NCI-H2029 treated with DMSO at 0.1 percent for 48 hours (cell line): ENCODE measurements at places on chromosomes 1 and 21.

GRCh38 chr1:157798211-157798610 lies 21.3 kb upstream of the FCRL2 start:
- no peak for DNase-seq

DNA sequence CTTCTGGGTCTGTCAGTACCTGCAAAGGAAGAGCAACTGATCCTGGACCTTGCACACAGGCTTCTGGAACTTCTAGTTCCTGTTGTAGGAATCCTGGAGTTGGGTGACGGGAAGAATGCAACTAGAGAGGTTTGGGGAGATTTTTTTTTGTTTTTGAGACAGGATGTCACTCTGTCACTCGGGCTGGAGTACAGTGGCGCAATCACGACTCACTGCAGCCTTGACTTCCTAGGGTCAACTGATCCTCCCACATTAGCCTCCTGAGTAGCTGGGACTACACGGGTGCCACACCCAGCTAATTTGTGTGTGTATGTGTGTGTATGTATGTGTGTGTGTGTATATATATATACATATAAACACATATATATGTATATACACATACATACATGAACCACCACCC lies 18.8 kb downstream of the ENTREP3 start:
- DNase-seq: no peak

DNA sequence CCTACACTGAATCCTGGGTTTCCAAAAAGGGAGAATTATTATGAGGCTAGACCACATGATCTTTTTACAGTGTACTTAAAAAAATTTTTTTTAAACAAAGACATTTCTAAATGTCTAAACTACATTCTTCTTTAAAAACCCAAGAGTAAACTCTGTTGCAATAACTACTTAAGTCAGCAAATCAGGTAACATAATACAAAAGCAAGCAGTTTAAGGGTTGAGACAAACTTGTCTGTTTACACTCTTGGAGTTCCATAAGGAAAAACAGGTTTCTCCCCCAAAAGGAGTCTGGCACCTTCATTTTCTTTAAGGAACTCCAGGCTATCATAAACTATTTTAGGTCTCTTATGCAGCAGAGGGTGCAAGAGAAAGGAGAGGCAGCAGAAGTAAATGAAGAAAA lies 12.5 kb upstream of the ANKRD45 start:
- no peak for DNase-seq

GRCh38 chr1:25573961-25574360 lies 30.6 kb downstream of the LDLRAP1 start:
- no peak for DNase-seq

DNA sequence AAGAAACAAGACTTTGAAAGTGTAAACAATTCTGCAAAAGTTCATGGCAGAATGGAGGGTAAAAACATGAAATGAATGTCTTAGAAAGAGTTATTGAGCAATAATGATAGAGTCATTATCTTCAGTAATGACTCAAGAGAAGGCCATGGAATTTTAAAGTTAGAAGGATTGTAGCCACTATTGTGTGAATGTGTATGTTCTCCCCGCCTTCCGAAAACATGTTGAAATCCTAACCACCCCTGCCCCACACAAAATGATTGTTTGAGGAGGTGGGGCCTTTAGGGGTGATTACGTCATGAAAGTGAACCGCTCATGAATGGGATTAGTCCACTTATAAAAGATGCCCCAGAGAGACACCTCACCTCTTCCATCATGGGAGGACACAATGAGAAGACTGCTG lies 93.8 kb upstream of the CCDC190 start:
- no peak for DNase-seq

DNA sequence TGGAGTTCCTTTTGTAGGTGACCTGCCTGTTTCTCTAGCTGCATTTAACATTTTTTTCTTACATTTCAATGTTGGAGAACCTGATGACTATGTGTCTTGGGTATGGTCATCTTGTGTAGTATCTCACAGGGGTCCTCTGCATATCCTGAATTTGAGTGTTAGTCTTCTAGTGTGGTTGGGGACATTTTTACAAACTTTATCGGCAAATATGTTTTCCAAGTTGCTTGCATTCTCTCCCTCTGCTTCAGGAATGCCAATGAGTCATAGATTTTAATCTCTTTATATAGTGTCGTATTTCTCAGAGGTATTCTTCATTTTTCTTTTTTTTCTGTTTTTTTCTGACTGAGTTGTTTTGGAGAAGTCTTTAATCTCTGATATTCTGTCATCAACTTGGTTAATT lies 684.0 kb downstream of the NCAM2 start:
- DNase-seq: no peak

DNA sequence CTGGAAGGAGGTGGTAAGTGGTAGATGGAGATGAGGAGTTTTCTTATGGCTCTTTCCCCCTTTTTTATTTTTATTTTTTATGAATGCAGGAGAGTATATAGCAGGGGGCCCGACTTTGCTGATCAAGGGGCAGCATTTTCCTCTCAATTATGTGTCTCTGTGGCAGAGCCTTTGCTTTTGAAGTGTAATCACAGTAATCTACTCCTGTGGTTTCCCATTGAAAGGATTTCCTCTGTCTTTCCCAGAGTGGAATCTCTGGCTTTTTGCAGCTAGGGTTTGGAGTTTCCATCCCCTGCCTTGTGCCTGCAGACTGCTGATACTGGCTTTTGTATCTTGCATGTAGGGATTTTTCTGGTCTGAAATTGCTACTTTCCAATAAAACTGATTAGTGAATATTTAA lies 29.1 kb downstream of the ARID1A start:
- DNase-seq: no peak

GRCh38 chr1:34618381-34618780 lies 136.5 kb upstream of the GJB5 start:
- no peak for DNase-seq

DNA sequence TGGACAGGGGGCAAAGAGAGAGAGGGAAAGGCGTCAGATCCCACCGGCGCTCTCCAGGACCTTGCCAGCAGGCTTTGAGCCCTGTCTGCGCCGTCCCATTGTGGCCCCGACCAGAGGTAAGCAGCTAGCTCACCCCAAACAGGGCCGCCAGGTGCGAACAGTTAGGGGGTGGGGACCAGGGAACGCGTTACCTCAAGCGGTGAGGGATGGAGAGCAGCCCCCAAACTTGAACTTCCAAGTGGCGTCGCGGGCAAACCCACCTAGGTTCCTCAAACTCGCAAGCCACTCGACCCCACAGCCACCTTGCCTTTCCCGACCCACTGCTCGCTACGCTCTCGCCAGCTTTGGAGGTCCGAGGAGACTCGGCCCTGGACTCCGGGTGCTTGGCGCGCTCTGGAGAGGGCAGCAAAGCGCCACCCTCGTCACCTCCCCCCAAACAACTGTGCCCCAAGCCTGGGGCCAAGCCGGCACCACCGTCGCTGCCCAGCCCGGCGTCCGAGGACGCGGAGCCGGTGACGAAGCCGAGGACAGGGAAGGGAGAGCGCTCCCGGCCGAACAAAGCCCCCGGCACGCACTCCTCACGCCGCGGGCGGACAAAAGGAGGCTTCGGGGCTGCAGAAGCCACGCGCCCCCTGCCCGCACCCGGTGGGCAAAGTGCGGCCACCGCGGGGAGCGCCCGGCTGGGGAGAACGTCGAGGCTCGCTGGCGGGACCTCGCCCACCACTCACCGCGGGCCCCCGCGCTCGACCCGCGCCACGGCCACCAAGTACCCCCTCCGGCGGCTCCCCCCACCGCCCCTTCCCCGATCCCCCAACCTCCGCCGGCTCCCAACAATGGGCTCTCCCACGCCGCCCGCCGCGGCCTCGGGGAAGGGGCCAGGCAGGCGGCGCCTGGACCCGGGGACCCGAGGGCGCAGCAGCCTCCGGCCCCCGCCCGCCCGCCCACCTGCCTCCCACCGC lies 976 bp downstream of the SSBP3 start:
- DNase-seq: no peak

DNA sequence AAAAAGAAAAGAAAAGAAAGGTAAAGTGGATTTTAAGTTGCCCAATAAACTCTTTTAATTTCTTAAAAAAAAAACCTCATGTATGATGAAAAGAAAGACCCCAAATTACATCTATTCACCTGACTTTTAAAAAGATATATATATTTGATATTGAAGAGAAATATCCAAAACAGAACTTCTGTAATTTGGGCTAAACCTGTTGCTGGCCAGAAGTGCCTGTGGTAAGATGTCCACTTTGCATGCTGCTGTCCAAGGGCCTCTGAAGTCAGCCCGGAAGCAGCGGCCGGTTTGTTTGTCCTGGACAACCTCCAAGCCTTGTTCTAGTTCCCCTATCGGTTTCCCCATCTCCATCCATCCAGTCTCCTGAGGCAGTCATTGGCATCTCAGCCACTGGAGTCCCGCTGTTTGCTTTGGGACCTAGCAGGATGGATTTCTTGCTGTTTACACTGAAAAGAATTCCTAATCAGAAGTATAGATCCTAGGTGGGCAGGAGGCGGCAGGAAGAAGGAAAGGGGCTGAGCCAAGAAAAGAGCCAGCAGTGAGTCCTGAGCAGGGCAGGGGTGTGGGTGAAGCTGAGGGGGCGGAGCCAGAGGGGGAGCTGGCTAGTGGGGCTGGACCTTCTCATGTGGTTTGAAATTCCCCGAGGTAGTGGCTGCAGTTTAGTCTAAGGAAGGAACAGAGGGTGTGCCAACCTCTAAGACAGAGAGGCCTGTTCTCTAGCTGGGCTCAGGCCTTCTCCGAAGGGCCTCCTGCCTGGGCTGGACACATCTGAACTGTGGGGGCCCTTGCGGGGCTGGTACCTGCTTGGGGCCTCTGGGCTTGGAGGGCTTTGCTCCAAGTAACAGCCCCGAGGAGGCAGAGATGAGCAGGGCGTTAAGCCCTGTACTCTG lies 3.3 kb downstream of the NCMAP start:
- peak; percentile 67 for DNase-seq

DNA sequence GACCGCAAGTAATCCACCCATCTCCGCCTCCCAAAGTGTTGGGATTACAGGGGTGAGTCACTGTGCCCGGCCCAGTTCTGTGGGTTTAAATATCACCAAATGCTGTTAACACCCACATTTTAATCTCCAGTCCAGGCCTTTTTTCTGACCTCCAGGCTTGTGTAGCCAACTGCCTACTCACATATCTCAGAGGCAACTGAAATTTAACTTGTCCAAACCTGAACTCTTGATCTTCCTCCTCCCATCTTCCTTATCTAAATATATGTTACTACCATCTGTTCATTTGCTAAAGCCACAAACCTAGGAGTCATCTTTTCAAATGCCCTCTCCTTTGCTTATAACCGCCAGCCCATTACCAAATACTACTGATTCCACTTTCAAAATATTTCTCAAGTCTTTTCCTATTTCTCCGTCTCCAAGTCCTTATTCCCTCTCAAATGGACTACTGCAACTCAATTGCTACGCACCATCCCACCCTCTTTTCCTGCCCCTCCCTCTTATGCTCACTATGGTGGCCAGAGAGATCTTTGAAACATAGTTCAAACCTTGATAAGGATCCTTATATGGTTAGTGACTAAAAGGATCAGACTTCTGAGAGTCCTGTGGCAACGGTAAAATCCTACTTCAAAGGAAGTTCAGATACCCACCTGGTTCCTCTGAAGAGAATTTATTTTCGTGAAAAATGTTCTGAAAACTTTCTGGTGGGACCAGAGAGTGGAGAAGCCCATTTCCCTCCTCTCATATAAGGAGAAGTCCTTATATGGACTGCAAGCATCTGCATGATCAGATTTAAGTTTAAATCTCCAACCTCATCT lies 78.5 kb upstream of the CDC42BPA start:
- no peak for DNase-seq

DNA sequence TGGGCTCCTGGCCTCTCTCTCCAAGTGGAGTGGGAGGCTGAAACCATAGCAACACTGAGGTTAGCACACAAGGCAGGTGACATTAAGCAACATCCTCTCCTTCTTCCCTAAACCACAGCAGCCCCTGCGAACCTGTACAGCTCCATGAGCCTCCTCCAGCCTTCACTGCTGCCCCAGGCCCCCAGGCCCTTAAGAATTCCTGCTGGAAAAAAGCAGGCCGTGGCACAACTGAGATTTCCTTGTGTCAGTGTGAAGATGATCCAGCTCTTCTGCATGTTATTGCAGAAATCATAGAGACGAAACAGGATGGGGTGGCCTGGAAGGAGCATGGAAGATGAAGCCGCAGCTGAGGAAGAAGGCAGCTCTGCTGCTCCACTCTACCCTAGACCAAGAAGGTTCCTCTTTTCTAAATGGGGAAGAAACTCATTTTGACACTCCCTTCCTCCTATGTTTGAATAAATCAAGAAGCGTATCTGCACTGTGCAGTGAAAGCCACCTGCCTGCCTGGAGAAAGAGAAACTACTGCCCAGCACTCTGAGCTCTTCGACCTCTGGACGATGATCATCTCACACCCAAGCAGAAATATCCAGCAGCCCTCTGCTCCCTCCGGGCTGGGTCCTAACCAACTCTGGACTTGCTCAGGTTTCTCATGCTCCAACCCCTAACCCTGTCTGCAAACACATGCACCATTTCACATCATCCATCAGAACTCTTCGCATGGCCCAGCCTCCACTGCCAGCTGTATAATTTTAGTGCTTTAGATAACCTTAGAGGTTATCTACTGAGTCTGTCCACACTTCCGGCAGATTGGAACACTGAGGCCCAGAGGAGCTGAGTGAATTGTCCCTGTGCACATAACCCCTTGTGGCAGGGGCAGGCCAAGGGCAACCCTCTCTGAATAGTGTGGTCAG lies 20.7 kb downstream of the SH3BP5L start:
- no peak for DNase-seq

DNA sequence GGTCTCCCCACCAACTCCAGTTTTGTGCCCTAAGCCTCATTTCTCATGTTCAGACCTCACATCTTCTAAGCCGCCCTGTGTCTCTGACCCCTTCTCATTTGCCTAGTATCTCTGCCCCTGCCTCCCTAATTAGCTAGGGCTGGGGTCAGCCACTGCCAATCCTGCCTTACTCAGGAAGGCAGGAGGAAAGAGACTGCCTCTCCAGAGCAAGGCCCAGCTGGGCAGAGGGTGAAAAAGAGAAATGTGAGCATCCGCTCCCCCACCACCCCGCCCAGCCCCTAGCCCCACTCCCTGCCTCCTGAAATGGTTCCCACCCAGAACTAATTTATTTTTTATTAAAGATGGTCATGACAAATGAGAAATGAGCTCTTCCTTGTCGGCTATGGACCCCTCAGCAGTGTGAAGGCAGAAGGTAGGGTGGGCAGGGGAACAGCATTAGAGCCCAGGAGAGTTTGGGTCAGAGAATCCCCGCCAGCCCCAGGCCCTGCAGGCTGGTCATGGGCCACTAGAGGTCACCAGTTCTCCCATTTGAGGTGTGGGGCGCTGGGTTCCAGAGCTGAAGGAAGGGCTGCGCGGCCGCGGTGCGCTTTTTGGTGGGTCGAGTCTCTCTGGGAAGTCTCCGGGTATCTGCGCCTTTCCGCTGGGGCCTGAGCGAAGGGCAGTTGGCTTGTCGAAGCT lies 11.5 kb downstream of the ADAMTSL4 start:
- peak; percentile 86 for DNase-seq

DNA sequence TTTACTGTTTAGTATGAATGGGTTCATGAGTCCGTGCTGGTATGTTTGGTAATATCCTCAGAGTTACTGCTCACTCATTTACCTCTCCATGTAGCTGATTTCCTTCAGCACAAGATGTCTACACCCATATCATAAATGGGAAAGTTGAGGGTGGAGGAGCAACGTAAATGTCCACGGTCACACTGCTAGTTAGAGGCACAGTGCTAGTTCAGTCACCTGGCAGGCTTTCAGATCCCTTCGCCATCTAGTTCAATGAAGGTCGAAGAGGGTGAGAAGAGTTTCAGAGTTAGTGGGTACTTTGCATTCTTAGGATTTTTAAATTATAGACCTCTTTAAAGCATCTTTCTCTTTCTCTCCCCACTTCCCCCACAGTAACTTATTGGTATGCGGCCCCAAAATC lies 218.8 kb downstream of the ZP4 start:
- DNase-seq: no peak
